ENCODE measurements at places on chromosomes 3 and 15. TPM values are rescaled to one million over a fixed set of nuclear protein-coding genes. Genes with fewer than 3 reads are reported as not detected.

DNA sequence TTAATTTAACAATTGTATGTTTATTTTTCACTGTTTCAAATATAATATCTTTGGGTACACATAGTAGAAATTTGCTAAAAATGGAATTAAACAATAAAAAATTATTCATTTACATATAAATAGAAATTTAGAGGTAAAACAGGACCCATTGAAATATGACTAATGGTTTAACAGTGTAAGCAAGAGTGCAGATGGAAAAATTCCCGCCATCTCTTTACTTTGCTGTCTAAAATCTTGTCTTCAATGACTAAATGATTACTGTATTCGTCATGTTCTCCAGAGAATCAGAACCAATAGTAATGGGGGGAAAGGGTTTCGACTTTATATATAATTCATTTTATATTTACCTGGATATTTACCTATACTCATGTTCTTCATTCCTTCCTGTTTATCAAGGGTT is 163.1 kb downstream of the IL1RAP start:
- H3K36me3 ChIP-seq, result no peaks in the 10 kb centered on the region
- H3K27ac ChIP-seq, result no peak overlapping the region
- H3K27me3 ChIP-seq, result no peaks in the 10 kb centered on the region
- H3K4me3 ChIP-seq, result no peak overlapping the region
- no peak for DNase-seq
- no peaks in the 10 kb centered on the region for H3K4me1 ChIP-seq

The ZIC1 gene
- polyA plus RNA-seq, result not detected

The CX3CR1 gene
- polyA plus RNA-seq, result not detected

DNA sequence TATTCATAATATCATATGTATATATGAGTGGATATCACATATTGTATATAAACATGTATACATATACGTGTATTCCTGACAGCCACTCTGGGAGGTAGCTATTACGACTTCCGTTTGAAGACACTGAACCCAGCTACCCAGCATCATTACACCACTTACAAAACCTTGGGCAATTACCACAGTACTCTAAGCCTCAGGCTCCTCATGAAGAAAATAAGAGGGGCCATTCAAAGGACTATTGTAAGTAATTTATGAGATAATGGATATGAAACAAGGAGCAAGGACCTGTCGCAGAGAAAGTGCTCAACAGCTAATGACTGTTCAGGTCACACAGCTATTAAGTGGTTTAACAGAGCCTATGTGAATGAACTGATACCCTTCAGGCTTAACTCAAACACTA is 52.4 kb downstream of the KCNMB2 start:
- H3K27ac ChIP-seq, result no peak overlapping the region
- H3K36me3 ChIP-seq, result no peaks in the 10 kb centered on the region
- no peak for DNase-seq

- H3K27ac ChIP-seq, result no peak overlapping the region
- H3K27me3 ChIP-seq, result no peaks in the 10 kb centered on the region
- H3K4me3 ChIP-seq, result no peak overlapping the region
Measured at GRCh38 chr3:113261626-113262303, 50.4 kb downstream of the BOC start.

- peaks cover 23% of the 10 kb centered on the region for H3K27me3 ChIP-seq
- no peak overlapping the region for H3K4me3 ChIP-seq
- no peak overlapping the region for H3K27ac ChIP-seq
- no peaks in the 10 kb centered on the region for H3K36me3 ChIP-seq
- DNase-seq, result peak; percentile 81
Measured at GRCh38 chr3:10738688-10739372, 77.2 kb upstream of the SLC6A11 start.

DNA sequence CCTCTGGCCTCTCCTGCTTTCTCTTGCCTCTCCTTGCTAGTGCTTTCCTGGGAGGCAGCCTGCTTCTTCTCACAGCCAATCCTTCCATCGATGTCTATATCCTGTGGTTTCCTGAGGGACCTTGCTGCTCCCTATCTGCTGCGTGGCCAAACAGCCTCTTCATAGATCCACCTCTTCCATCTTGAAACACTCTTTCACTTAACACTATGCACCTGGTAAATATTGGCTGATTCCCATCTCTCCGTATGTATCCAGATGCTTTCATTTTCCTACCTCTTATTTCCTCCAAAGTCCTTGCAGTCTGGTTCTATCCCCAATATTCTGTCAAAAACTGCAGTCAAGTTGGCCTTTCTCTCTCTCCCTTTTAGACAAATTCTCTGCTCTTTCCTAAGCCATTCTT is 205.2 kb upstream of the CFAP20DC start:
- no peaks in the 10 kb centered on the region for H3K4me1 ChIP-seq
- no peak overlapping the region for H3K27ac ChIP-seq
- no peaks in the 10 kb centered on the region for H3K27me3 ChIP-seq
- DNase-seq, result no peak

GRCh38 chr15:37377428-37377827 is 277.1 kb upstream of the MEIS2 start:
- no peak overlapping the region for H3K4me3 ChIP-seq
- H3K27me3 ChIP-seq, result no peaks in the 10 kb centered on the region
- DNase-seq, result no peak
- H3K27ac ChIP-seq, result no peak overlapping the region
- H3K36me3 ChIP-seq, result no peaks in the 10 kb centered on the region
- no peaks in the 10 kb centered on the region for H3K4me1 ChIP-seq

DNA sequence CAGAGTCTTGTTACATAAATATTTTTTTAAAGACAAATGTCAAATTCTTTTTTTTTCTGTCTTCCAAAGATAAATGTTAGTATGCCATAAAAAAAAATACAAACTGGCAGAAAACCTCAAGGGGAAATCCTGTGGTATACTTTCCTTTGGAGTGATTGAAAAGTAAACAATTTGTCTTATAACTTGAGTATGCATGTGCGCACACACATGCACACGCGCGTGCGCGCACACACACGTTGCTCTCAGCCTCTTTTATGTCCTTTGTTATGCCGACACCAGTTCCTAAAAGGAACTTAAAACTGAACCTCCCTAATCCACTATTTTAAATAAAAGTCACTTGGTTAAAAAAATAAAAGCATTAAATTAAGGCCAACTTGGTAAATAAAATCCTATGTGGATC is 58.1 kb downstream of the TGFBR2 start:
- no peak overlapping the region for H3K27ac ChIP-seq
- H3K4me3 ChIP-seq, result no peak overlapping the region
- peaks cover 5% of the 10 kb centered on the region for H3K4me1 ChIP-seq
- no peak for DNase-seq
- no peaks in the 10 kb centered on the region for H3K27me3 ChIP-seq
- H3K36me3 ChIP-seq, result no peaks in the 10 kb centered on the region

- peaks cover 18% of the 10 kb centered on the region for H3K4me1 ChIP-seq
- no peaks in the 10 kb centered on the region for H3K27me3 ChIP-seq
- H3K36me3 ChIP-seq, result no peaks in the 10 kb centered on the region
- no peak for DNase-seq
Measured at GRCh38 chr3:120563356-120564022, 32.6 kb upstream of the NDUFB4 start.

GRCh38 chr3:173396191-173397041 is 1.1 kb upstream of the NLGN1 start:
- peak overlapping the region; percentile 85 for H3K27ac ChIP-seq
- no peaks in the 10 kb centered on the region for H3K4me1 ChIP-seq
- peak overlapping the region; percentile 76 for H3K4me3 ChIP-seq
- H3K36me3 ChIP-seq, result no peaks in the 10 kb centered on the region
- DNase-seq, result peak; percentile 16
- peaks cover 44% of the 10 kb centered on the region for H3K27me3 ChIP-seq

DNA sequence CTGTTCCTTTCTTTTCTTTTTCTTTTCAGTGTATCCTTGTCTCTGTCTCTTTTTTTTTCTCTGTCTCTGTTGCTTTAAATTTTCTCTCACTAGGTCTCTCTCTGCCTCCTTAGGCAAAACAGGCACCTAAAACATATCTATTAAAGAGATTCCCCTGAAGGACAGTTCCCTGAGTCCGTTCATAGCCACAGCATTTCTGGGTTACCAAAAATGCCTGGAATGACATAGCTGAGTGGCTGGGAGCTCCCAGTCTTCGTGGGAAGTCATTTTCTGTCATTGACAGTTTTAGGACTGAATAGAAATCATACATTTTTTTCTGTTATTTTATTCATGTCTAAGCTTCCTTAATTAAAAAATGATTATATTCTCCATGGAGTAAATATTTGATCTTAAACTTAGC is 323.8 kb upstream of the AZI2 start:
- H3K27me3 ChIP-seq, result no peaks in the 10 kb centered on the region
- no peak overlapping the region for H3K27ac ChIP-seq
- no peak for DNase-seq
- no peaks in the 10 kb centered on the region for H3K4me1 ChIP-seq

The CEP63 gene
- 19.7 TPM for polyA plus RNA-seq

DNA sequence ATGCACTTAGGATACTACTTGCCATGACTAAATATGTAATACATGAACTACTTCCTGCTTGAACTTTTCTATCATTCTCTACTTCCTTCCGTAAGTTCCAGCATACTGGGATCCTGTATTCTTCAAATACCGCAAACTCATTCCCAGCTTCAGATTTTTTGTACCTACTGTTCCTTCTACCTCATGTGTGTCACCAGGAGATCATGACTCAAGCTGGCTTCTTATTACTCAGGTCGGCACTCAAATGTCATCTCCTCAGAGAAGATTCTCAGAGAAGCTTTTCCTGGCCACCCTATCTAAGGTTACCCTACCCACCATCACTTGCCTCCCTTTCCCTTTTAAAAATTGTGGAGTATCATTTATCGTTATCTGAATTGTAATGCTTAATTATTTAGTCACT is 66.7 kb downstream of the RFX7 start:
- H3K36me3 ChIP-seq, result no peaks in the 10 kb centered on the region
- H3K27me3 ChIP-seq, result no peaks in the 10 kb centered on the region
- H3K27ac ChIP-seq, result no peak overlapping the region
- no peak overlapping the region for H3K4me3 ChIP-seq
- DNase-seq, result no peak

DNA sequence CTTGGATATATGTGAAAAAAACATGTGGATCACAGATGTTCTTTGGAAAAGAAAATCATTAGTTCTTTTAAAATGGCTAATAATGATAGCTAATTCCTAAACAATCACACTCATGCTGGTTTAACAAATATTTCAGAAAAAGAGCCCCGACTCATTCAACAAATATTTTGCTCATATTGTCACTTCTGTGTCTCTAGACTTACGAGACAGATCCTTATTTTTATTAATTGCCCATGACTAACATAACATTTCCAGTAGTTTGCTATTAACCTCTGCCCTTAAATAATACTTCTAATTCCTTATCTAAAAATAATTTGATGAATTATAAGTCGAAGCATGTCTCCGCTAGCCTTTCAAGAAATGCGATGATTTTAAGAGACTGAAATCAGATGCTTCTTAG is 70.4 kb downstream of the SATB1 start:
- no peak for DNase-seq
- peaks cover 4% of the 10 kb centered on the region for H3K4me1 ChIP-seq
- H3K27ac ChIP-seq, result no peak overlapping the region

The XIRP1 gene
- not detected for polyA plus RNA-seq

The NMNAT3 gene
- 7.2 TPM for polyA plus RNA-seq

The DCBLD2 gene
- polyA plus RNA-seq, result 16.8 TPM

The CNTN4 gene
- 17.4 TPM for polyA plus RNA-seq

The ANKRD63 gene
- polyA plus RNA-seq, result 1.2 TPM

DNA sequence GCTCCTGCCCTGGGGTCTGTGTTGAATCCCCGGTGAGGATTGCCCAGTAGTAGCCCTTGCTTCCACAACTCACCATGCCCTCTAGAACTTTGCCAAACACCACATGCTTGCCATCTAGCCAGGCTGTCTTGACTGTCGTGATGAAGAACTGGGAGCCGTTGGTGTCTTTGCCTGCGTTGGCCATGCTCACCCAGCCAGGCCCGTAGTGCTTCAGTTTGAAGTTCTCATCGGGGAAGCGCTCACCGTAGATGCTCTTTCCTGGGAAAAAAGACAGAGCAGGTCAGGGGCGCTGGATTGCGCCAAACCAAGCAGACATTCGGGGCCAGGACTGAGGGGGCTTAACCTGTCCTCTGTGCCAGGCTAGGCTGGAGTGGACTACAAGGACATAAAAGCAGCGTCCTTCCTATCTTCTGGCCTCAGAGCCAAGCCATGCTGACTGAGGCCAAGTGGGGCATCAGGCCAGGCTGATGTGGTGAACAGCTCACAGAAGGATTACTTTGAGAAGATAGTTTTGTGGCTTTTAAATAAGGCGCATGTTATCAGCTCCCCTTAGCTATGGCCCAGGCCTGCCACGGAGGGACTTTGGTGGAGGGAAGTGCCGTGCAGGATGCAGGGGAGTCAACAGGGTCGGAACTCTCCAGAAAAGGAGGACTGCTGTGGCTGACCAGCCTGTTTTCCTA is 5.3 kb downstream of the SNX22 start:
- no peaks in the 10 kb centered on the region for H3K36me3 ChIP-seq
- peaks cover 29% of the 10 kb centered on the region for H3K4me1 ChIP-seq
- no peak for DNase-seq
- no peak overlapping the region for H3K27ac ChIP-seq
- H3K4me3 ChIP-seq, result no peak overlapping the region

GRCh38 chr3:176566757-176567156 is 630.5 kb downstream of the TBL1XR1 start:
- no peak for DNase-seq
- H3K4me3 ChIP-seq, result no peak overlapping the region
- H3K27me3 ChIP-seq, result no peaks in the 10 kb centered on the region
- no peaks in the 10 kb centered on the region for H3K36me3 ChIP-seq
- no peak overlapping the region for H3K27ac ChIP-seq

DNA sequence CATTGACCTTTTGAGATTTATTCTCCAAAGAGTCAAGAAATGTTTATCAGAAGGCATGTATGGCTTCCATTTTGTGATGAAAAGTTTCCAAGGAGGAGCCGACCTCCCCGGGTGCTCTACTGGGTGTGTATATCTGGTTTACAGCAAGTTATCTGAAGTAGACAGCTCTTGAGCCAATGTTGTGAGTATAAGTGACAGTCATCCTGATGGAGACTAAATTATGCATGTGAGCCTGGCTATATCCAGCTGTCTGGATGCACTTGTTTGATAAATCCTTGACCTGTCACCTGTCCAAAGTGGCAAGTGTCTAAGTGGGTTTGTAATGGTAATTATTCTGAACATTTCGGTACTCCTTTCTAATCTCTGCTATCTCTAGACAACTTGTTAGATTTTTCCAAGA is 142.2 kb downstream of the NR2F2 start:
- H3K27ac ChIP-seq, result no peak overlapping the region
- no peak overlapping the region for H3K4me3 ChIP-seq
- H3K4me1 ChIP-seq, result no peaks in the 10 kb centered on the region
- H3K27me3 ChIP-seq, result peaks cover 23% of the 10 kb centered on the region
- no peaks in the 10 kb centered on the region for H3K36me3 ChIP-seq

GRCh38 chr15:57566834-57567233 is 24.9 kb upstream of the MYZAP start:
- H3K27me3 ChIP-seq, result no peaks in the 10 kb centered on the region
- peak overlapping the region; percentile 63 for H3K27ac ChIP-seq
- no peaks in the 10 kb centered on the region for H3K36me3 ChIP-seq

- no peaks in the 10 kb centered on the region for H3K4me1 ChIP-seq
- H3K36me3 ChIP-seq, result no peaks in the 10 kb centered on the region
- no peaks in the 10 kb centered on the region for H3K27me3 ChIP-seq
- H3K4me3 ChIP-seq, result no peak overlapping the region
- no peak overlapping the region for H3K27ac ChIP-seq
Measured at GRCh38 chr15:23497710-23498111, 50.7 kb upstream of the GOLGA6L2 start.

GRCh38 chr3:62228467-62228866 is 144.9 kb downstream of the FEZF2 start:
- H3K4me3 ChIP-seq, result no peak overlapping the region
- H3K4me1 ChIP-seq, result no peaks in the 10 kb centered on the region
- H3K27ac ChIP-seq, result no peak overlapping the region
- no peaks in the 10 kb centered on the region for H3K27me3 ChIP-seq
- H3K36me3 ChIP-seq, result no peaks in the 10 kb centered on the region

All from hepatocyte (in vitro differentiated cells).